SK-N-SH treated with all-trans-retinoic acid at 6 μM for 48 hours (cell line): ENCODE measurements at places on chromosomes 2 and 18.

GRCh38 chr2:97005353-97005752, 19.0 kb upstream of the FAM178B start:
- ATAC-seq, result peak; percentile 60; the same call in 2 of the 3 replicates

GRCh38 chr2:66437109-66437690, 2.3 kb downstream of the MEIS1 start:
- no peak for ATAC-seq

DNA sequence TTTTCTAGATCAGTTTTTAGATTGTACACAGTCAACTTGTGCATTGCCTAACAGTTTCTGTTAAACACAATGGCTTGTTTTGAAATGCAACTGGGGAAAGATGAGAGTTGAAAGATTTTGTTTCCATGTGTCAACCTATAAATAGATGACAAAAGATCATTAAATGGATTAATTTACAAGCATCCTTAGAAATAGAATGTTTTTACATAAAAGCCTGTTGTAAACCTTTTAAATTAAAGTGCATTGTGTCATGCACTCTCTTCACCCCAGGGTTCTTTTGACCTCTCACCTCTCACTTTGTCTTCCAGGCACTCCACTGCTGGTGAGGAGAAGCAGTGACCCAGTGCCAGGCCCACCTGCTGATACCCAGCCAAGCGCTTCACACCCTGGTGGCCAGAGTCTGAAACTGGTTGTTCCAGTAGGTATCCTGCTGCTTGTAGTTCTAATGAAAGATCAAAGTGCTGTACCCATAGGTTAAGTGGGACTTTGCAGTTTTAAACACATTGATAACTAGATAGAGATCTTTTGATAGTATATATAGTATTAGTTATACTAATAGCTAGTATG, 502.1 kb downstream of the PARD3B start:
- ATAC-seq, result no peak

GRCh38 chr2:128817171-128817570, 498.5 kb upstream of the HS6ST1 start:
- ATAC-seq, result no peak

GRCh38 chr2:201441409-201441808, 9.8 kb downstream of the TRAK2 start:
- no peak for ATAC-seq
